ENCODE measurements at places on chromosomes 1 and 21.

DNA sequence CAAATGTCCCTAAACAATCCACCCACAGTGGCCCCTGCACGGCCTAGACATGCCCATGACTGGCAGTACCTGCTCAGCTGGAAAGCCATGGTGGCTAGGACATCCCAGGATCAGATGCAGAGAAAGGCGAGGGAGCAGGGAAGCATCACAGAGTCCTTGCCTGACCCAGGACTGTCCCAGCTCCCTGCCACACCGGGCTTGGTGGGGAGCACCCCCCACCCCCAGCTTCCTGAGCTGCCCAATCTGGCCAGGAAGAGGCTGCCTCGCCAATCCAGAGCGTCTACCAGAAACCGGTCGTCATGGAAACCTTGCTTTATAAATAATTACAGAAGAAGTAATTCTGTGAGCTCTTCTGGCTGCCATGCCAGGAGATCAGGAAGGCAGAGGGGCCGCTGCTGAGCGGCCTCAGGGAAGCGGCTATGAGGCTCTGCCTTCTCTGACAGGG, 34.8 kb downstream of the ACOT7 start:
- no peak for DNase-seq

DNA sequence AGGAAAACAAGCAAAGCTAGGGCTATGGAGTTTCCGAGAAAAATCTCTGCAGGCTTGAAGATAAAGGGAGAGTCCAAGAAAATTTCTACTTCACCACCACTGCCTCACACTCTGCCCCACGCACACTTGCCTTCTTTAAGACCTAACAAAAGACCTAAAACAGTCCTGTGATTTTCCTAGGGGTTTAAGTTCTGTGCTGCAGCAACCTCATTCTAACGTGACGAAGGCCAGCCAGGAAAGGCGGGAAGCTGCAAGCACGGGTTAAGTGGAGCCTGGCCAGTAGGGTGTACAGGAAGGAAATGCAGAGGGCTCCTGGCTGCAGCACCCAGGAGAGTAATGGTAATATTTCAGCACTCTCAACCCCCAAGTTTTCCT, 1.5 kb downstream of the SPATA6 start:
- no peak for DNase-seq

GRCh38 chr1:27626031-27626935, 8.7 kb downstream of the FGR start:
- no peak for DNase-seq

- no peak for DNase-seq
Observed at GRCh38 chr1:3690282-3691065, 38.2 kb downstream of the TP73 start.

- DNase-seq, result no peak
Observed at GRCh38 chr1:54557671-54558355, 9.8 kb downstream of the ACOT11 start.

DNA sequence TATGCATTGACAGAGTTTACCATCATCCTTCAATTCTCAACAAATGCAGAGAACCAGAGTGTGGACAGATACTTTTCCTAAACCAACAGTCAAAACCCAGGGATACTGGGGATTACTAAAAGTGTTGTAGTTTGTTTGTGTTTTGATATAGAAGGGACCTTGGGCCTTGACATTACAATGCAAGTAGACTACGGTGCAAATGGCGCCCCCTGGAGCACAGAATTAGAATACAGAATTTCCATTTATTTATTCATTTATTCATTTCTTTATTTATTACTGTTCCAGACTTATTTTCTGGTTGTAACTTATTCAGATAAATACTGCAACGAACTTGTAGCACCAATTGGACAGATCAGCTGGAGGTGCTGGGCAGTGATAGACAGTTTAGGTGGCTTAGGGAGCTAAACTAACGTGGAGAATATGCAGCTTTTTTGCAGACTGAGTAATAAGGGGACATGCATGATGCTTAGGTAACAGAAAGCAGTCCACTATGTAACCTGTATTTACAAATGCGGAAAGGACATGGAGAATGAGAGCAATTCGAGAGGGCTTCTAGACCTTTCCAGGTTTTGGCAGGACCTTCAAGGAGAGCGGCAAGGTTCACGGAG, 42.6 kb downstream of the KIRREL1 start:
- DNase-seq, result no peak

- DNase-seq, result no peak
Observed at GRCh38 chr1:87902830-87903229, 574.1 kb downstream of the LMO4 start.
